ENCODE measurements at places on chromosomes 5 and 9.

DNA sequence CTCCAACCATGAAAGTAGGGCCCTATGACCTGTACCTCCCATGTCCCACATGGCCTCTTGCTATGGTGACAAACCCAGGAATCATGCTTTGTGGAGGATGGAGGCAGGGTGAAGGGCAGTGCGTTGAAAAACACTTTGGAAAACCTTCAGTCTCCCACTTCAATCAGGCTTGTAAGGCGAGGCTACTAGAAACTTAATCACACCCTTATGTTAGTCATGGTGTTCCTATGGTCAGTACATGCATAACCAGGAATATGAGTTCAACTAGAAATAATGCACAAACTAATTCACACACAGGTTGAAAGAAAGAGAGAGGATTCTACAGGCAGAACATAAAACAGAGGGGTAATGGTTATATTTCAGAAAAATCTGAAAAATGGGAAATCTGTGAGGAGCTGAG is 601.1 kb downstream of the KCTD16 start:
- DNase-seq, result no peak

DNA sequence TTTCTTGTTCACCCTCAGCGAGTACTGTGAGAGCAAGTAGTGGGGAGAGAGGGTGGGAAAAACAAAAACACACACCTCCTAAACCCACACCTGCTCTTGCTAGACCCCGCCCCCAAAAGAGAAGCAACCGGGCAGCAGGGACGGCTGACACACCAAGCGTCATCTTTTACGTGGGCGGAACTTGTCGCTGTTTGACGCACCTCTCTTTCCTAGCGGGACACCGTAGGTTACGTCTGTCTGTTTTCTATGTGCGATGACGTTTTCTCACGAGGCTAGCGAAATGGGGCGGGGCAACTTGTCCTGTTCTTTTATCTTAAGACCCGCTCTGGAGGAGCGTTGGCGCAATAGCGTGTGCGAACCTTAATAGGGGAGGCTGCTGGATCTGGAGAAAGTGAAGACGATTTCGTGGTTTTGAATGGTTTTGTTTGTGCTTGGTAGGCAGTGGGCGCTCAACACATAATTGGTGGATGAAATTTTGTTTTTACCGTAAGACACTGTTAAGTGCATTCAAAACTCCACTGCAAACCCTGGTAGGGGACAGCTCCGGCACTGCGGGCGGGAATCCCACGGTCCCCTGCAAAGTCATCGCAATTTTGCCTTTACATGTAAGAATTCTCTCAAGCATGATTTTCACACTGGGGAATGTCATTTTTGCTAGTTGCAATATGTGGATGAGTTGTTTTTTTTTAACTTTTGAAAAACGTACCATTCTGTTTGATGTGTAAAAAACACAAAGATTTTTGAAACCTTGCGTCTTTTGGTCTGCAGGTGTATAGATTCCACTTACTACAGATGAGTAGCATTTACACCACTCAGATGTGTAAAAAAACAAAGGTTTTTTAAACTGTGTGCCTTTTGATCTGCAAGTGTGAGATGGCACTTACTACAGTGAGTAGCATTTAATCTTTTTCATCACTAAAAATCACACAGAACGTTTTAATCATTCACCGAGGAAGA is 631 bp upstream of the C9orf72 start:
- peak; percentile 90 for DNase-seq

- DNase-seq, result no peak
These were observed 462.1 kb upstream of the GRAMD2B start for GRCh38 chr5:125961150-125961549.

GRCh38 chr9:126907058-126907457 is 7.5 kb upstream of the RALGPS1 start:
- no peak for DNase-seq

GRCh38 chr5:27472000-27472763 is 433.8 kb upstream of the CDH9 start:
- DNase-seq, result no peak

DNA sequence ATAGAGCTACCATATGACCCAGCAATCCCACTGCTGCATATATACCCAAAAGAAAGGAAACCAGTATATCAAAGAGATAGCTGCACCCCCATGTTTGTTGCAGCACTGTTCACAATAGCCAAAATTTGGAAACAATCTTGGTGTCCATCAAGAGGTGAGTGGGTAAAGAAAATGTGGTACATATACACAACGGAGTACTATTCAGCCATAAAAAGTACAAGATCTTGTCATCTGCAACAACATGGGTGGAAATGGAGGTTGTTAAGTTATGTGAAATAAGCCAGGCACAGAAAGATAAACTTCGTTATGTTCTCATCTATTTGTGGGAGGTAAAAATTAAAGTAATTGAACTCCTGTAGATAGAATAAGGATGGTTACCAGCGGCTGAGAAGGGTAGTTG is 145.0 kb downstream of the MED27 start:
- DNase-seq, result no peak

DNA sequence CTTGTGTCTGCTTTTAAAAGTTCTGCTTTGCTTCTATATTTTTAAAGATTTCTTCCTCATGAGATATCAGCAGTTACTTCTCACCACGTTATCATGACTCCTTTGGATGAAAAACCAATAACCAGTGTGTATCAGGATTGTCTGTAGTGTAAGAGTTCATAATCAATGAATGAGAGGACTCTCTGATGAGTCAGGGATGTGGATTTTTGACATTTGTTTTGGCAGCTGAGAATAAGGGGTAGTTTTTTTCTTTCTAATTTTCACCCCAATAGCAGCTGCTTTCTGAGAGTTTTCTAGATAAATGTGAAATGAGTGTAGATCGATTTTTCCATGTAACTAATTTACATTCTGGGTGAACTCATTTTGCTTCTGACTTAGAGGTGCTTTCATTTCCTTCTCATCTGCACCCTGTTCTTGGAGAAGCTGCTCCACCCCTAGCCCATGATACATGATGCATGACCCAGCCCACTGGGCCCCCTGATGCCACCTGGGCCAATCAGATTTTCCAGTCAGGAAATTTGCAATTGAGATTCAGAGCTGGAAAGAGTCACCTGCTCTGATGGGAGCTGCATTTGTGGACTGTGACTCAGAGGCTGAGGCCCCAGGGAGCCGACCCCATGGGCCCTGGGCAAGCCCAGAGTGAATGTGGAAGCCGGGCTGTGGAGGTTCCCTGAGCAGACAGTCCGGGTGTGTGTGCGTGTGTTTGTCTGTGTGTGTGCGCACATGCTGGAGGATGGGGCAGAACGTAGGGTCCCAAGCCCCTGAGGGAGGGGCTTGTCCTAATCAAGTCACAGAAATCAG is 159.3 kb downstream of the RGS3 start:
- peak; percentile 71 for DNase-seq

- DNase-seq, result no peak
These were observed 21.6 kb downstream of the ANKRD33B start for GRCh38 chr5:10585518-10585915.

DNA sequence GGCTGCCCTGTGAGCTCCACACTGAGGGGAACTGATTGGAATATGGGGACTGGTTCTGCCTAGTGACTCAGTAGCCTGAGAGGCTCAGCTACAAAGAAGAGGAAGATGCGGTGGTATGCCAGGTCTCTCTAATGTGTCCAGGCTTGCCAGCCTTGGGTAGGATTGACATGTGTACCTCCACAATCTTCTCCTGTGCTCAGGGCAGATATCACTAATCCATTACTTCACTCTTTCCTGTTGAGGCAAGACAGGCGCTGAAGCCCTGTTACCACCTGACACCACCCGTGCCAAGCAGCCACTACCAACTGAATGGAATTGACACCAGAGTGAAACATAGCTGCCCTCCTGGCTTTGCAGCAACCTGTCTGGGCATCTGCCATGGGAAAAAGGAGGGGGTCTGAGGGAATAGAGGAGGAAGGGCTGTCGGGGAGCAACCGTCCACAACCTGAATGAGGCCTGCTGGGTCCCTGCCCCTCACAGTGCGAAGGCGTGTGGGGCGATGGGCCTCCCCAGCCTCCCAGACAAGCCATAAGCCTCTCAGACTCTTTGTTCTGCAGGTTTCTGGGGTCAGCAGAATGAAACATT is 114.7 kb upstream of the CXCL14 start:
- DNase-seq, result no peak

DNA sequence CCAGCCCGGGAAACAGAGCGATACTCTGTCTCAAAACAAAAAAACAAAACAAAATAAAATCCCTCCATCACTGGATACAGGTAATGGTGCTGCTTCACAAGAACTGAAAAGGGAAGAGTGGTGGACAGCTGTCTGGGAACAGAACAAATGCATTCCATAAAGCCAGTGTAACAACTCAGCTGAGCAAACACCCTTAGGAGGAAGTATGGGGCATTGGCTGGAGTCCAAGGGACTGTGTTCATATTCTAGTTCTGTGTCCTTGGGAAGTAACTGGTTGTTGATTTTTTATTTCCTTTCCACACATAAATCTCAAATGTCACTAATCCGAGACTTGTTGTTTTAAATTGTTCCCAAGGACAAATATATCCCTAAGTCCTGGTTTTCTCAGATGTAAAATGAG is 38.3 kb downstream of the HTR1A start:
- no peak for DNase-seq

DNA sequence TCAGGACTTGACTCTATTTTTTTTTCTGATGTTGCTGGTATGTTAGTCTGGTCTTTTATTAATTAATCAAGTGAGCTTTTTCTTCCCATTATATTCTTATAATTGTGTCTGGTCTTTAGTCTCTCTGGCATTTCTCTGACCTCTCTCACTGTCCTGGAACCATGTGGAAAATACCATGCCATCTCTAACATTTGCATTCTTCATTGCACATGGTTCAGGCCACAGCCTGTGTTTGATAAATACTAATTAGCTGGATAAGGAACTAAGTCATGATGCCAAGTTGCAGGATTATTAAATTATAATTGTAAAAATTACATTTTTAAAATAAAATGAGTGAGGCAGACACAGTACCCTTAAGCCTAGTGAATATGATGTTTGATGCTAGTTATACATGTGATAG is 155.6 kb downstream of the EDIL3 start:
- no peak for DNase-seq

DNA sequence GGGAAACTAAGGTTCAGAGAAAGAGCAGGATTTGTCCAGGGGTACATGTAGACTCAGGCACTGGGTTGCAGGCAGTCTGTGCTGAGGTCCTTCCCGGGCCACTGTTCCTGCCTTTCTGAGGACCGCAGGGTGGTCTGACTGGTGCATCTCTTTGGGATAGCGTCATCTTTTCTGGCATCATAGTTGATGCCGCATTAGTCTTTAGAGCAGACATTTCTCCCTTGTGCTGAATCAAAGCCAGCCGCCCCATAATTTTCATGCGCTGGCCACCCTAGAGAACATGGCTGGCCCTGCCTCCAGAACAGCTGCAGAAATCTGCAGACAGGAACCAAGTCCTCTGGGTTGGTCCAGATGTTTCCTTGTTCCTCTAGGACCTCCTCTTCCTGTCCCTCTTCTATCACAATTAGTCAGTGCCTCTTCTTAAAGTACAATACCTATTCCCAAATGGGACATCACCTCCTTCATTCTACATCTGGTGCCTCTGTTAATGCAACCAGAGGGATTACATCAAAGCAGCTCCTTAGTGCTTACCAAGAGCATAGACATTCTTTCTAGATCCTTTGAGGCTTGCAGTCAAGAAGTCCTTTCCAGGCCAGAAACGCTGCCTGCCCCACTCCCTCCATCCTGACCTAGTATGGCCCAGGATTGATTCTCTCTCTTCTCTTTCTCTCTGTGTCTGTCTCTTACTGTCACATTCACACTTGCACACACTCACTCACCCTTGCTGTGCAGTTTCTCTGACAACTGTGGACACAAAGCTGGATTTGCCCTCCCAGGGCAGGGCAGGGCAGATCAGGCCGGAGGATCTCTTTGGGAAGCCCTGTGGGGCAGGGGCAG is 42.0 kb upstream of the ORM1 start:
- no peak for DNase-seq

- no peak for DNase-seq
These were observed 204.7 kb upstream of the RFX3 start for GRCh38 chr9:3730511-3730922.

DNA sequence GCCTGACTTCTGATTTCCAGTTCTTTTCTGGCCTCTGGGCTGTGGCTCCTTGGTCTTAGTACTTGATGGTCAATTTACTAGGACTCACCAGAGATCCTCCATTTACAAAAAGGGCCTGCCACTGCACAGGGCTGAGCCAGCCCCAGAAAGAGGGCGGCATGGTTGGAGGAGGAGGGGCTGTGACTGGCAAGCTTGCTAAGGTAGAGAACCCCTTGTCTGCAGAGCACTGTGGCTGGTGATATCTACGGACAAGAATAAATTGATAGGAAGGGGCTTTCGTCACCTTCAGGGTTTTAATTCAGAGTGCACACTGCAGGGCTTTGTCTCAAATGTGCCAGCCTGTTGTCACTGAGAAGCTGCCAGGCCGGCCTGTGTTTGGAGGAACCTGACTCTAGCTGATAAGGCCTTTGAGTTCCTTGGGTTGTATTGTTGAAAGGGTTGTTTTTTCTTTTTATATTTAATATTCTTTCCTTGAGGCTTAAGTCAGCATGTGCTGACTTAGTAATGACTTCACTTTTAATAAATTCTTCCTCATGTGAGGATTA is 15.1 kb downstream of the SLC22A5 start:
- DNase-seq, result no peak

DNA sequence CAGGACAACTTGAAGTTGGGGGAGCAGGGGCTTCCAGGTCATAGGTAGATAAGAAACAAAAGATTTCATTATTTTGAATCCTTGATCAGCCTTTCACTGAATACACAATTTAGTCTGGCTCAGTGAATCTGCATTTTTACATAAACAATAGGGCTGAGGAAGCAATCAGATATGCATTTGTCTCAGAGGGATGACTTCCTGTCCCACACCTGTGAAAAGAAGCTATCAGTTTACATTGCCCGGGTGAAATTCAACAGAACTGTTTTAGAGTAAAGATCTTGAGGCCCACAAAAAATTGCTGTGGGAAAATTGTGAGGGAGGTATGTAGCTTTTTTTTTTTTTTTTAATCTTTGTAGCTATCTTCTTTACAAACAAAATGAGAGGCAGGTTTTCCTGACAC is 38.3 kb downstream of the DNAJB5 start:
- no peak for DNase-seq

- no peak for DNase-seq
These were observed 739 bp downstream of the C9orf72 start for GRCh38 chr9:27572566-27572917.

- DNase-seq, result peak; percentile 62
These were observed 2.6 kb downstream of the CDK9 start for GRCh38 chr9:127788337-127789011.

DNA sequence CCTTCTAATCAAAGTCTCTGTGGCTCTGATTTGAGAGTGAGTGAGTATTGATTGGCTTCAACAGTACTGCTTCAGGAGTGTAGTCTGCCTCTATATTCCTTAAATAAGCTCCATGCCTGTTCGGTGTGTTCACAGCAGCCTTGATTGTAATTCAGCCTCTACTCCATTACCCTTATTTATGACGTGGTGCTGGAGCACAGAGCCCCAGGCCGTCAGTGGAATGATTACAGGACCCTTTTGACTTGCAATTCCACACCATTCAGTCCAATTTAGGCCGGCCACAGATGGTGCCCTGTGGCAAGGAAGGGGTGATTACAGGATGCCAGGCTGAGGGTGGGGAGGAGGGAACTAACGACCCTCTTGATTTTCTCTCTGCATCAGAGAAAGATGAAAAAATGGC is 110.3 kb downstream of the ASTN2 start:
- no peak for DNase-seq

Data from stimulated activated CD8-positive, alpha-beta memory T cell treated with anti-CD3 and anti-CD28 coated beads, Interleukin-15, amount 100 ng/mL, for 48 hours (primary cell).